Chondrocyte (in vitro differentiated cells): ENCODE measurements at places on chromosomes 13 and 19. TPM values are rescaled to one million over a fixed set of nuclear protein-coding genes. Genes with fewer than 3 reads are reported as not detected.

Gene MCEMP1
- total RNA-seq = not detected in 3 replicates

Gene EFNB2
- 36.6 to 54.2 TPM (median 37.1 TPM) in 3 replicates for total RNA-seq

Gene KLF5
- 7.0 to 8.4 TPM (median 7.9 TPM) in 3 replicates for total RNA-seq

Gene MBD3L3
- not detected in 3 replicates for total RNA-seq

Gene SWSAP1
- 1.1 to 1.5 TPM (median 1.4 TPM) in 3 replicates for total RNA-seq

DNA sequence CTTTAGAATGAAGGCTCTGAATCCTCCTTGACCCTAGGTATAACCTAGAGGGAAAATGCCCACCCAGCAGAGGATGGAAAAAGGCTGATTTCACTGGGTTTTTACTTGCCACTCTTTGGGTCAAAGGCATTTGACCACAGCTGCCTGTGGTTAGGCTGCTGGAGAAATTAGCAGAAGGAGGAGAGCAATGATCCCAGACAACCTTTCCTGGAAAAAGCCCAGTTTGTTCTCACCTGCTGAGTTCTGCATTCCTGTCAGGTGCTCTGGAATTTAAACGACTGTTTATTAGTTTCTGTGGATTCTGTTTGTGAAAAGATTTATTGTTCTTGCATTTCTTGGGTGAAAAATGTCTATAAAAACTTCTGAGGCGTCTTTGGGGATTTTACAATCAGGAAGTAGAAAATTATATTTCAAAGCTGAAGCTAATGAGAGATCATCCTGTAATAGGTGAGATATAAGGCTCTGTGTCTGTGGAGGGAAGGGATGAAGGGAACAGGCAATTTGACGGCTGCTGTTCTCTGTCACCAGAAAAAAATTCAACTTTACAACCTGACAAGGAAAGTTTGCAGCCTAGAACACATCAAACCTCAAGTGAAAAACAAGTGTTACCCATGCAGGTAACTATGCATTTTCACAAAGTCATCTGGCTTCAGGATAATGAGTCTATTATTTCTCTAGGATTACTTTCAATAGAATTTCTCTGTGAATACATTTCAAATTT lies 519.7 kb downstream of the DIAPH3 start:
- no peak for DNase-seq
- no peaks in the 10 kb centered on the region for H3K27me3 ChIP-seq
- no peaks in the 10 kb centered on the region for H3K36me3 ChIP-seq

- no peak for DNase-seq
- no peaks in the 10 kb centered on the region for H3K4me1 ChIP-seq
- no peak overlapping the region for H3K4me3 ChIP-seq
- H3K27me3 ChIP-seq = no peaks in the 10 kb centered on the region
These were observed 1890.0 kb upstream of the PCDH20 start for GRCh38 chr13:63305641-63306133.

- H3K27ac ChIP-seq = no peak overlapping the region
- peaks cover 2% of the 10 kb centered on the region for H3K36me3 ChIP-seq
- no peak for DNase-seq
- H3K4me1 ChIP-seq = peaks cover 5% of the 10 kb centered on the region
These were observed 1.2 kb downstream of the MADCAM1 start for GRCh38 chr19:497491-497868.

GRCh38 chr13:70424428-70424827 lies 316.2 kb upstream of the KLHL1 start:
- no peaks in the 10 kb centered on the region for H3K36me3 ChIP-seq
- DNase-seq = no peak
- H3K4me1 ChIP-seq = no peaks in the 10 kb centered on the region
- no peak overlapping the region for H3K27ac ChIP-seq
- H3K4me3 ChIP-seq = no peak overlapping the region

GRCh38 chr13:73714522-73714921 lies 419.7 kb downstream of the KLF12 start:
- no peak overlapping the region for H3K4me3 ChIP-seq
- peaks cover 8% of the 10 kb centered on the region for H3K36me3 ChIP-seq
- H3K27me3 ChIP-seq = no peaks in the 10 kb centered on the region
- no peak overlapping the region for H3K27ac ChIP-seq

- H3K36me3 ChIP-seq = peaks cover 33% of the 10 kb centered on the region
- no peaks in the 10 kb centered on the region for H3K27me3 ChIP-seq
- no peak overlapping the region for H3K4me3 ChIP-seq
- DNase-seq = no peak
- H3K4me1 ChIP-seq = no peaks in the 10 kb centered on the region
These were observed 57.2 kb downstream of the COG6 start for GRCh38 chr13:39712626-39713025.

GRCh38 chr13:87570669-87571068 lies 100.5 kb upstream of the SLITRK5 start:
- H3K36me3 ChIP-seq = no peaks in the 10 kb centered on the region
- no peaks in the 10 kb centered on the region for H3K4me1 ChIP-seq
- DNase-seq = no peak
- H3K4me3 ChIP-seq = no peak overlapping the region
- H3K27me3 ChIP-seq = peaks cover 7% of the 10 kb centered on the region
